ENCODE measurements at places on chromosomes 3 and 15.

GRCh38 chr3:177318559-177318958, 121.3 kb upstream of the TBL1XR1 start:
- no peak for DNase-seq

- DNase-seq = peak; percentile 56
Observed at GRCh38 chr3:45994419-45995235, 997 bp downstream of the FYCO1 start.

GRCh38 chr3:53357458-53357857, 10.1 kb upstream of the DCP1A start:
- no peak for DNase-seq

DNA sequence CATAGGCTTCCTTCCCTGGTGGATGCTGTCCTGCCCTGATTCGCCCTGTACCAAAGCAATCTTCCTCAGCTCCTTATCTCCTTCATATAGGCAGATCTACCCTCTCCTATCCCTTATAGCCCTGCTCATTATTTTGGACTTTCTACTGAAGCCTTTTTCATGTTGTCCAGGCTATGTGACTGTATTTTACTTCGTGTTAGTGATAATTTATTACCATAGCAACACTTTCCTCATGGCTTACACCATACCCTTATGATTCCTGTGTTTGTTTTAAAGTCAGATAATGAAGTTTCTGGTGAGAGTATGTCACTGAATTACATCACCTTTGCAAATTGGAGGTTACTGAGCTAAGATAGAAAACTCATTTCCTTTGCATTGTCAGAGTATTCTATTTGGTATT, 352.6 kb downstream of the NLGN1 start:
- DNase-seq = no peak

- DNase-seq = no peak
Observed at GRCh38 chr3:46509661-46510187, 11.9 kb downstream of the RTP3 start.

- no peak for DNase-seq
Observed at GRCh38 chr3:40299721-40300335, 9.7 kb upstream of the EIF1B start.

- no peak for DNase-seq
Observed at GRCh38 chr3:69531576-69532546, 146.0 kb upstream of the FRMD4B start.

- no peak for DNase-seq
Observed at GRCh38 chr15:63044645-63045464, 2.3 kb downstream of the TPM1 start.

- DNase-seq = no peak
Observed at GRCh38 chr15:50256188-50257041, 9.1 kb downstream of the HDC start.

GRCh38 chr3:148062590-148062989, 635.1 kb upstream of the AGTR1 start:
- no peak for DNase-seq

DNA sequence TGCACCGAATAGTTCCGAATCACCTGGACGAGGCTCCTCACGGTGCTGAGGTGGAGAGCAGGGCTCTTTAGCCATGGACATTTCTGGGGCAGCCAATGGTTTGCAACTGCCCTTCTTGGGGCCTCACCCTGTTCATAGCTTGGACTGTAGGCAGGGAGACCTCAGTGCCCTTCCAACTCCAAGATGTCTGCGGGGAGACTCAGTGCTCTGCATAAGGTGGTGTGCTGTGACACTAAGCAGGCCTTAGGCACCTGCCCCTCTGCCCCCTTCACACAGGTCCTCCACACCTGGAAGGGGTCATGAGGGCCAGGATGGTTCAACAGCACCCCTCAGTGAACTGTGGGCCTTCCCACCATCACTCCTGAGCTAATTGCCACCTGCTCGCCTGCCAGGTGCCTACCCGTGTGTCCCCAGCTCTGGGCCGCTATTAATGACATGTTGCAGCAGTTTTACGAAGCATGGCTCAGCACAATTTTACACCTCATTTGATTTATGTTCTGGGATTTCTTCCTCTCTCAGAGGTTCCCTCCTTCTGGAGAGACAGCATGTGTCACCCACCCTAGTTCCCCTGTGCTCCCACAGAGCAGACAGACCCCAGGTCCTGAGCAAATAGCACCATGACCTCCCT, 101.2 kb upstream of the SMAD3 start:
- no peak for DNase-seq

DNA sequence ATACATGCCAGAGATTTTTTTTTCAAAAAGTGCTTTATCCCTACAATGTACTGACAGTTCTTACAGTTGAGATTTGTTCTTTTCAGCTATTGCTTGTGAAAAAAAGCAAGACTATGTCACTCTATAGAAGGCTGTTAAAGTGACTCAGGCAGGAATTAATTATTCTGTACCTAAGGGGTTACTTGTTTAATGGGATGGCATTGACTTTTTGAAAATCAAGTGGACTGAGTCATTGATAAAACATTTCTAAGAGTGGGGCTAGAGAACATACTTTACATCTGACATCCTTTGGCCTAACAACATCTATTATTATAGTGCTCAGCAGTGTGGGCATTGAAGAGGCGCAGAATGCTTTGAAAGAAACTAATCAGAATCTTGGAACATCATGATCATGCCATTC, 34.3 kb downstream of the INTS14 start:
- DNase-seq = no peak

DNA sequence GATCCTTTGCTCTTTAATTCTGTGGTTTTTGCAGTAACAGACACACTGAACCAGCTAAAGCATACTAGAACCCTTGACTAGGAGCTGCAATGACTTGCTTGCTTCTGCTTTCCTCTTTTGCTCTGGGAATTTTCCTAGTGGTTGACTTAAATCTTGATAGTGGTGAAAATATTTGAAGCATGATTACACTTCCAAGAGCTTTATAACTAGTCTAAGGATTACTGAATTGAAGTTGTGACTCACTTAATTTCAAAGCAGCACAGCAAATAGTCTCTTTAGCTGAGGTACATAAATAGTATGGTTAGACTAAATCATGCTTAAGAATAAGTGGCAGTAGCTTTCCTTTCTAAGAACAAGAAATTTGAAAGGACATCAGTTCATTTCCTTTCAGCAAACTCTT, 513.5 kb upstream of the GBE1 start:
- no peak for DNase-seq

- DNase-seq = no peak
Observed at GRCh38 chr15:57591237-57591821, 375 bp upstream of the MYZAP start.
